ENCODE measurements at places on chromosomes 5 and 9. TPM values are rescaled to one million over a fixed set of nuclear protein-coding genes. Genes with fewer than 3 reads are reported as not detected.
A peak's percentile ranks its signal among the peaks of the same experiment; 100 is the strongest.

The GABBR2 gene
- not detected for total RNA-seq

The KIF12 gene
- total RNA-seq: 0.36 TPM

GRCh38 chr9:23622396-23622795 lies 203.6 kb downstream of the ELAVL2 start:
- DNase-seq: no peak

- no peak for DNase-seq
Measured at GRCh38 chr9:36725777-36726356, 153.2 kb downstream of the MELK start.

GRCh38 chr5:141155540-141156374 lies 5.9 kb downstream of the PCDHB6 start:
- no peak for DNase-seq

DNA sequence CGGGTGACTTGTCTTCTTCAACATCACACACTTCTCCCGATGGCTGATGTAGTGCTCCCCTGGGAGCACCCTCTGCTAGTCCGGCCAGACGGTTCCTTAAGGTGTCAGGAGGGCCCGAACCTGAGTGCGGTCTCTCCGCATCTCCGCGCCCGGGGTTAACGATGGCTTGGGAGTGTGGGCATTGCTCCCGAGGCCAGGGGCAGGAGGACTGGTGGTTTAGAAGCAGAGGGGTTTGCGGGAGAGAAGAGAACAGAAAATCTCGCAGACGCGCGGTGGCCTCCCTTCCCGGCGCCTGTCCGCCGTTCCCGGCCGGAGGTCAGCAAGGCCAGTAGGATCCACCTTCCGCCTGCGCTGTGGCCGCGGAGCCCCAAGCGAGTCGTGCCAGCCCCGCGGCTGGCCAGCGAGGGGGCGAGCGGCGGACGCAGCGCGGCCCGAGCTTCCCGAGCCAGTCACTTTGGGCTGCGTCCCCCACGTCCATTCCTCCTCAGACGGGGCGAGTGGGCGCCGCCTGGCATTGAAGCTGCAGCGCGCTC lies 700 bp downstream of the CDO1 start:
- DNase-seq: no peak

The DOK3 gene
- not detected for total RNA-seq

- DNase-seq: peak; percentile 57
Measured at GRCh38 chr9:122904466-122904822, 715 bp downstream of the RC3H2 start.

GRCh38 chr9:135526089-135526729 lies 5.0 kb downstream of the LCN1 start:
- DNase-seq: no peak

DNA sequence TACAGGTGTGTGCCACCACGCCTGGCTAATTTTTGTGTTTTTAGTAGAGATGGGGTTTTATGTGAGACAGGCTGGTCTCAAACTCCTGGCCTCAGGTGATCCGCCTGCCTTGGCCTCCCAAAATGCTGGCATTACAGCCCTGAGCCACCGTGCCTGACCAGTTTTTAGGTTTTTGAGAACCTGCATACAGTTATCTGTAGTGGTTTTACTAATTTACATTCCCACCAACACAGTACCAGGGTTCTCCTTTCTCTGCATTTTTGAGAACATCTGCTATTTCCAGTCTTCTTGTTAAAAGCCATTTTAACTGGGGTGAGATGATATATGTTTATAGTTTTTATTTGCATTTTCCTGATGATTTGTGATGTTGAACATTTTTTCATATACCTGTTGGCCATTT lies 12.8 kb downstream of the DMXL1 start:
- no peak for DNase-seq

The CTXN3 gene
- not detected for total RNA-seq

GRCh38 chr5:149837680-149838269 lies 106.8 kb downstream of the PDE6A start:
- peak; percentile 57 for DNase-seq

- DNase-seq: no peak
Measured at GRCh38 chr9:89839952-89840351, 235.1 kb downstream of the GADD45G start.

DNA sequence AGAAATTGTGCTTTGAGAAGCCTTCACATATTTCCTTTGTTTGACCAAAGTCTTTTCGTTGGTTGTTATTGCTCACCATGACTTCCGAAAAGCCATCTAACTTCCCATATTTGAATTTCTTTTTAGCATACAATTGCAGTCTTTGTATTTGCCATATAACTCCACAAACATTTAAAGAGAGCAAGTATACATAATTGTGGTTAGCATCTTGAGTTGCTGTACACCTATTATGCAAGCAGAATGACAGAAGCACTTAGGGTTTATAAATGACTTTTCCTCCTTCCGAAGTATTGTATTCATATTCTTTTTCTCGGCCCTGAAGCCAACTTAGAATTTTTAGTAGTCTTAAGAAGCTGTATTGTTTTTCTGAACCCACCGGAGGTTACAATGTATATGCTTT lies 250.4 kb downstream of the RFK start:
- no peak for DNase-seq

The STC2 gene
- 68.5 TPM for total RNA-seq

The ZNF618 gene
- 2.7 TPM for total RNA-seq

DNA sequence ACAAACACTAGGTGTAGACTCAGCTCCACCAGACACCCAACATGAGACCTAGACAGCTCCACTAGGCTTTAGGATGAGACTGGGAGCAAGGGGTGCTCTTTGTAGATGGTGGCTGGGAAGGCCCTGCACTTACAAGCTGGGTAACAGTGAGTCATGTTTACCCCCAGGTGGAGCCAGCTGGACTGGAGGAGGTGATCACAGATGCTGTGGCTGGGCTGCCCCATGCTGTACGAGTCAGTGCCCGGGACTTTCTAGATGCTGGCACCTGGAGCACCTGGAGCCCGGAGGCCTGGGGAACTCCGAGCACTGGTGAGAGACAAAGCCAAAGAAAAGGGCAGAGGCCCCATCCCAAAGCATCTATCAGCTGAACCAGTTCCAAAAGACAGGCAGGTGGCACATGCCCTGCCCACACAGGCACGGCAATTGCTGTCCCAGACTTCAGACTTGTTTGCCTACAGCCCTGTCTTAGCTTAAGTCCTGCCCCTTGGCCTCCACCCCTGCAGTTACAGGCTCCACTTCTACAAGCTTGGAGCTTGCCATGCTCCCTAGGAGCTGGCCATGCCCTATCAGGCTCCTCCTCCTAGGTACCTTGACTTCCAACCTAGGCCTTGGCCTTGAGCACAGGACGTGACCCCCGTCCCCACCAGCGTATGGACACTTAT lies 2.7 kb downstream of the CCL27 start:
- DNase-seq: peak; percentile 21

- DNase-seq: peak; percentile 28
Measured at GRCh38 chr9:109886041-109886440, 106.0 kb downstream of the PALM2AKAP2 start.

GRCh38 chr5:324736-325612 lies 3.5 kb downstream of the AHRR start:
- DNase-seq: peak; percentile 22

GRCh38 chr5:154373729-154374179 lies 72.0 kb upstream of the SAP30L start:
- DNase-seq: no peak

- DNase-seq: peak; percentile 40
Measured at GRCh38 chr5:149053072-149053695, 9.7 kb downstream of the SH3TC2 start.

DNA sequence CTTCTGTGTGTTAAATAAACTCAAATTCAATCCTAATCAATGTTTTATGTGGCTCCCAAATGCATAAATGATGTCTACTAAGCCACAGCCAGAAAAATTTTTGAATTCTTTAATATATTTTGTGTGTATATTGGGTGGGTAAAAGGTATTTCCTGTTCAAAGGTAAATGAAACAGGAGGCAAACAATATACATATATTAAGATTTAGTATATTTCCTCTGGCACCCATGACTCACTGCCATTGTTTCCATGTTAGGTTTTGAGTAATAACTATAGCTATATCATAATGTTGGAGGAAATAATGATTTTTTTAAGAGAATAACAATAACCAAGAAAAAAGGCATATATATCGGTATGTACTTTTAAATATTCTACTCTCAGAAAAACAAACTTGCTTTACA lies 1071.9 kb upstream of the CDH10 start:
- DNase-seq: no peak

The GRM6 gene
- total RNA-seq: not detected

GRCh38 chr9:69180670-69181069 lies 6.6 kb downstream of the TJP2 start:
- peak; percentile 96 for DNase-seq

The WNT8A gene
- total RNA-seq: not detected

DNA sequence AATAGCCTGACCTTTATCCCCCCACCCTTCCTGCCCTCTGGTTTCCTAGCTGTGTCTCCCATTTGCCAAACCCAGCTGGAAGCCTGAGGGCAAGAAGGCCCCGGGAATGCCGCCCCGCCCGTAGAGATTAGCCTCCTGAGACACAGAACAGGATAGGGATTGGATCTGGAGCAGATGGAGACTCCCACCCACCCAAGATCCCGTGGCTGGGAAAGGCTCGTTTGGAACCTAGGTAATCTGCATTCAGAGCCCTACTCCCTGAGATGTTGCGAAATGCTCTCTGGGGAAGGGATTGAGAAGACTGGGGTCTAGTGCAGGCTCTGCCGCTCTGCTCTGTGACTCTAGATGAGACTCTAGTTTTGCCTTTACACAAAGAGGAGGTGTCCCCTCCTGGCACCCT lies 10.9 kb downstream of the AQP3 start:
- DNase-seq: no peak

- peak; percentile 44 for DNase-seq
Measured at GRCh38 chr9:120480707-120481106, 99.3 kb downstream of the CDK5RAP2 start.

The CSF1R gene
- 4.3 TPM for total RNA-seq

The GPR150 gene
- not detected for total RNA-seq

The LCN10 gene
- 0.10 TPM for total RNA-seq

The ANKRD18B gene
- total RNA-seq: not detected

DNA sequence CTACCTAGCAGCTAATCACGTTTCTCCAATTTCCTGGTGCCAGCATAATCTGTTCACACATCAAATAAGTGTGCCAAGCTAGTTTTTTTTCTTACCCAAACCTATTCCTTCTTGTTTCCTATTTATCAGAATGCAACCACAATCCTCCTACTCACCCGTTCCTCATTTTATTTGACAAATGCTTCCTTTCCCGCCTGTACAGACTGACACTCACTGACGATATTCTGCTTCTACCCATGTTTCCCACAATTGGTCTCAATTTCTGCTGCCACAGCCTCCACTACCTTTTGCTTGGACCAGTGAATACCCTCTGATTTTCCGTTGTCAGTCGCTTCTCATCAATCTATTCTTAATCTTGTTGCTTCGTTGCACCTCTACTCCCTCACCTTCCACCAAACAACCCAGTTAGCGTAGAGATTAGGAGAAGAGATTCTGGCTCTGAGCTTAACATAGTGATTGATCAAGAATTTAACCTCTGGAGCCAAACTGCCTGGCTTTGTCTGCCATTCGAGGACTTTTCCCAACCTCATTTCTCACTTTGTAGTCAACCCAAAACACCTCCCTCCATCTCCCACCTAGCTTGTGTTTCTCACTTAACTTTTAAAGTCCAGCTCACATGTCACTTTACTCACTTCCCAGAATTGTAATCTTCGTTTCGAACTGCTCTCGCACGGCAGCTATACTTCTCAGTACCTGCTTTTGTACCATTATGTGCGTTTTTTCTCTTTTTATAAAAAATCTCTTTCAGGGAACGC lies 729 bp upstream of the TMEM38B start:
- DNase-seq: no peak

- DNase-seq: no peak
Measured at GRCh38 chr9:71853084-71853483, 57.9 kb downstream of the ABHD17B start.

The SCGB3A2 gene
- total RNA-seq: not detected

The RFK gene
- 24.8 TPM for total RNA-seq

DNA sequence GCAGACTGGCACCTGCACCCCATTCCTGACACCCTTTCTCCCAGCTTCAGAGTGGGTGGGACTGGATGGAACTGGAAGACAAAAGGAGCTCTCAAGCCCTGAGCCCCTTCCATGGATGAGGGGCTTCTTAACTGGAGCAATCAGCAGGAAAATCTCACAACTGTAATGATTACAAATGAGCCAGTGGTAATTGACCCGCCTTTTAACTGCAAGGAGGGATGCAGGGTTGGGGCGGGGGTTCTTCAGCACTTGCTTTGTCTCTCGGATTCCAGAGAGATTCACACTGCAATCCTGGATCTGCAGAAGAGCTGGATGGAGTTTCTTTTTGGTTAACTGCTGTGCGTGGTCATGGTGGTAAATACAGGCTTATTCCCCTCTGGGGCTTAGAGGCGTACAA lies 160.1 kb upstream of the SHB start:
- peak; percentile 19 for DNase-seq

GRCh38 chr5:124996764-124997077 lies 250.3 kb upstream of the ZNF608 start:
- DNase-seq: no peak

DNA sequence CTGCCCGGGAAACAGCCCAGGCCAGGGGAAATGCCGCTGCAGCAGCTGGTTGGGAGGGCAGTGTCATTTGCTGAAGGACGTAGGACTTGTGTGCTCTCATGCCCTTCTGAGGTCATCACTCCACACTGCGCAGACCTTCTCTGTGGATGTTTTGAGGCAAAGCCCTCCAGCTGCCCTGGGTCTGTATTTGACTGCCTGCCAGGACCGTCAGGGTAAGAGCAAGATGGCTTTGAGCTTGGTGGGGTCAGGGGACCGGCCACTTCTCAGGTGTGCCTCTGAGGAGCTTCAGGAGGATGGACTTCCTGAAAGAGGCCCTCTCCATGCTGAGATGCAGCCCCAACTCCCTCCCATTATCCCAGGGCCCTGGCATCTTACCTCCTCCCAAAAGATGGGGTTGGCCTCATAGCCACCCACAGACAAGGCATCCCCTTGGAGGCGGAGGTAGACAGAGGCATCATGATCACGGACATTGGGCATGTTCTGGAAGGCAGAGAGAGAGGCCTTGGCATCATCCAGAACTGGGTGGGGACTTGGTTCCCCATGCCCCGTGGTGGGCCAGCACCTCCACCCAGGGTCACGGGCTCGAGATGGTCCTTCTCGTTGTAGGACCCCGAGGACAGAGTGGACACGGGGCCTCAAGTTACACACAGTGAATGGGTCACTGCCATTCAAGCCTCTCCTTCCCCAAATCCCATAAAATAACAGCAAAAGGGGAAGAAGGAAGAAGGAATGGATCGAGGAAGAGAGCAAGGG lies 19.4 kb downstream of the SARDH start:
- DNase-seq: no peak

The SLC35D2 gene
- 21.3 TPM for total RNA-seq

DNA sequence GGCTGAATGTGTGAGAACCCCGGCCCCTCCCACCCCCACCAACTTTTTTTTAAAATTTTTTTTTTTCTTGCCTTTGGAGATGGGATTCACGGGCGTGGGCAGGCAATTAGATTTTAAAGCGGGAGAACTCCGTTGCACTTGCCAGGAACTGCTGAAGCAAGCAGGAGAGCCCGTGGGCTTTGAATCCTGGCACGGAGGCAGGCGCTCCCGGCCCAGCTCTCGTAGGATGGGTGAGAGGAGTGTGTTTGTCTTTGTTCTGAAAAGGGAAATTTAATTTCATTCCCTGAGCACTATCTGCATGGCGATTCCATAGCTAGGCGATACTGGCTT lies 54.3 kb upstream of the BOD1 start:
- DNase-seq: no peak

- no peak for DNase-seq
Measured at GRCh38 chr9:72871685-72872084, 81.2 kb downstream of the ALDH1A1 start.

Measured in RPMI7951 (cell line).